NCI-H510A treated with DMSO at 0.1 percent for 48 hours (cell line): ENCODE measurements at places on chromosomes 16 and 17.
A peak's percentile ranks its signal among the peaks of the same experiment; 100 is the strongest.

GRCh38 chr16:79267146-79267545, 333.4 kb downstream of the MAF start:
- no peak for DNase-seq

DNA sequence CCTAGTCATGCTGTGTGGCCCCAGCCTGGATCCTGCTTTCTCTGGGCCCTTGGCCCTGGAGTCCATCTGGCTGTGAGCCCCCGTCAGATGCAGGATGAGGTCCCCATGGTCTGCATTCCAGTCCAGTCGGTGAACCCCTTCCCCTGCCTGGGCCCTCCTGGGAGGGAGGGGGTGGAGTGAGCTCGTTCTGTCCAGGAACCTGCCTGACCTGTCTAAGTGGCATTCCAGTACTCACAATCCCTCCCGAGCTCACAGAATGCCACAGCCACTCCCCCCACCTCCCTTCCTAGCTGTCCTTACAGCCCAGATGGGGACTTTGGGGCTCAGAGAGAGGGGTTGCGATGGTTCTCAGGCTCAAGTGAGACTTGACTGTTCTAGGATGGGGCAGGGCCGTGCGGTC, 15.5 kb downstream of the SPNS2 start:
- DNase-seq: no peak

- DNase-seq: no peak
Observed at GRCh38 chr16:67723151-67723910, 4.2 kb upstream of the GFOD2 start.

GRCh38 chr17:49521471-49522356, 26.6 kb downstream of the NGFR start:
- DNase-seq: no peak

- peak; percentile 33 for DNase-seq
Observed at GRCh38 chr16:57446531-57447185, 527 bp downstream of the CIAPIN1 start.

DNA sequence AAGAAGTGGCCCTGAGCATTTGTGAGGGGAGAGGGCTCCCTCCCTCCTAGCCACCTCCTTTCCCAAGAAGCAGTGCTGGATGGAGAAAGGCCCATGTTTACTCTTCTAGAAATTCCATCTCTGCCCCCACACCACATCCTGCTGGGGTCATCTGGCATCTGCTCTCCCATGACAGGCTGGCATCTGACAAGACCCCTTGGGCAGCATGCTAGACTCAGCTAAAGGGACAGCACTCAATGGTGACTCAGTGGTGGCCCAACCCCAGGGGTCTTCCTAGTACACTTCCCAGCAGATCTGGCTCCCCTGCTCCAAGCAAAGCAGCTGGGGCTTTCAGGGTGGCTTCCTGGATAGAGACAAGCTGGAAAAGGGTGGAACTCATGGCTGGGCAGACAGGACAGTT, 14.4 kb downstream of the SLC38A7 start:
- DNase-seq: no peak

GRCh38 chr16:57689762-57690558, 4.6 kb upstream of the DRC7 start:
- DNase-seq: no peak

DNA sequence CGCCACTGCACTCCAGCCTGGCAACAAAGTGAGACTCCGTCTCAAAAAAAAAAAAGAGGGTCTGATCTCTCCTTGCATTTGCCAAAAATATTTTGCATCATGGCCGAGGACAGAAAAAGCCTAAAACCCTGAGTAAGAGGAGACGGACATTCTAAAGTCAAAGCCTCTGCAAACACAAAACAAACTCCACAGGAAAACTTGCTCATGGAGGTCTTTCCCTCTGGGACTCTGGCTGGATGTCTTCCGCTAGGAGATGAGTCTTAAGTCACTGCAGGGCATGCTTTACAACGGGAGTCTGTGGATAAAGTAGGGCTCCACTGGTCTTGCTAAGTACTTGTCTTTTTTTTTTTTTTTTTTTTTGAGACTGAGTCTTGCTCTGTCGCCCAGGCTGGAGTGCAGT, 74.0 kb downstream of the MRM3 start:
- DNase-seq: no peak

DNA sequence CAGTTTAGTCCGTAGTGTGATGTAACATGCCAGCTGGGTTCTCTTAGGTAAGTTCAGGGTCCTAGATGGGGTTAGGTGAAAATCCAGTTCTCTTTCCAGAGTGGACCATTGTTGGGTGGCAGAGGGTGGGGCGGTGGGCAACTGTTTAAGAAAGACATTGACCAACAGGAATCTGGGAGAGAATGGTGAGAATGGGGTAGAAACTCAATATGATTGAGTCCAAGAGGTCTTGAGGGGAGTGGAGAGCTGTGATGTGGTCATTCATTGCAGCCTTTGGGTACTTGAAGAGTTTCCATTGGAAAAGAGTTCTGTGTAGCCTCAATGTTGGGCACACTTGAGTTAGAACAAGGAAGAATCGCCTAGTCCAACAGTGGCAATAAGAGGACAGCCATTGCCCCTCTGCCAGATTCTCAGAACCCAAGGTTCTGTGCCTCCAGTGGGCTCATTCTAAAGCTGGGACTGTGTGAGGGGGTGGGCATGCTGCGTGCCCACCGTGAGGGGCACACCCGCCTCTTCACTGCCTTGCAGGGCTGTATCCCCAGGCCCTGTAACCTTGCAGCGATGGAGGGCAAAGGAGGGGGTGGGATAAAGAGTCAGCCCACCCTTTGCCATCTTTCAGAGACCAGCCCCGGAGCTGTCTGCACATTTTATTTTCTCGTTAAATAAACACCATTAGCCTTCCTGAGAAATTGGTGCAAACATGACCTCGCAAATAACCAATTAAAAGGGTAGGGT, 208.1 kb downstream of the CCDC182 start:
- no peak for DNase-seq

- DNase-seq: no peak
Observed at GRCh38 chr17:30239089-30239462, 3.6 kb upstream of the SLC6A4 start.

DNA sequence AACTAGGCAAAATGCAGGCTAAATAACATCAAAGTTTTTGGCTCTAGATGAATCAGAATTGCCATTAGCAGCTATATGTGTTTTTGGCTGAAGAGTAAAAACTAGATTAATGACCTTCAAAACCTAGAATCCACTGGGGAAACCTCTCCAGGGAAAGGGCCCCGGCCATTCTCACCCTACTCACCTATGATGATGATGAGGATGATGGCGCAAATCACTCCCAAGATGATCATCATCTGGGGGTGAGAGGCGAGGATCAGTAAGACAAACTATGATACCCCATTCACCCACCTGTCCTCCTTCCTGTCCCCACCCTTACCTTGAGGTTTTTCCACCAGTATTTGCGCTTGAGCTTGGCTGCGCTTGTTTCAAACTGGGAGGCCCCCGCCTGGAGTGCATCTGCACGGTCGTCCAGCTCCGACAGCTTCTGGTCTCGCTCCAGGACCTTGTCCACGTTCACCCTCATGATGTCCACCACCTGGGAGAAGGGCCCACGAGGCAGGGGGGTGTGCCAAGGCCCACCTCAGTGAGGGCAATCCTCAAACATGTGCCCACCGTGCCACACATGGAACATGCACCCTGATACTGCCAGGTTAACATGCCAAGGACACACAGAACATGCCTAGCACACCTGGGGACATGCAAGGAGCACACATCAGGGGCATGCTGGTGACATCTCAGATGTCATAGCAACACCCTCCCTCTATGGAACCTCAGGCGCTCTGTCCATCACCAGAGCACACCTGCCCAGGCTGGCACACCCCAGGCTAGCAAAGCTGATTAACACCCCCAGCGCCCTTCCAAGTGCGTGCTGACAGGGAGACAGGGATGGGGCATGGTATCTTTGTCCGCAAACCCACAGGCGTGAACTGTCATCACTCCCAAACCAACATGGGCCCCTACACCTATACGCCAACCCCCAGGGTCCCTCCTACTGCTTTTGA, 1.2 kb downstream of the VAMP2 start:
- DNase-seq: no peak

GRCh38 chr16:23029733-23030420, 119.4 kb downstream of the USP31 start:
- DNase-seq: no peak

- no peak for DNase-seq
Observed at GRCh38 chr16:3356118-3356517, 429 bp downstream of the OR2C1 start.

DNA sequence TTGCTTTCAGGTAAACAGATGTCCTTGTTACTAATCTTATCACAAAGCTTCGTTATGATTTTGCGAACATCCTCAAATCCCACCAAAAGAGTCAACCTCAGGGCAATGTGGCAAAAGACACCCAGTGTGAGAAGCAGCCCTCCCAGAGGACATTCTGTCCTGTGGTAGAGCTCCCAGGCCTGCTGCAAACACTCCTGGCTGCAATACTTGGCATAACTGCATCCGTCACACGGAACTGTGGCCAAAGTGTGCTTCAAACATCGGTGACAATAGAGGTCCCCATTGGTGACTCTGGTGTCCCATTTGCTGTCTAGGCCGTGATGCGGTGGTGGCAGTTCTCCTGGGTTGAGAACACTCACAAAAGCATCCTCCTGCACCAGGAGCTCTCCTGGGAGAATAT, 29.5 kb downstream of the SMYD4 start:
- no peak for DNase-seq

- no peak for DNase-seq
Observed at GRCh38 chr17:37490638-37491614, 1.2 kb downstream of the DUSP14 start.

DNA sequence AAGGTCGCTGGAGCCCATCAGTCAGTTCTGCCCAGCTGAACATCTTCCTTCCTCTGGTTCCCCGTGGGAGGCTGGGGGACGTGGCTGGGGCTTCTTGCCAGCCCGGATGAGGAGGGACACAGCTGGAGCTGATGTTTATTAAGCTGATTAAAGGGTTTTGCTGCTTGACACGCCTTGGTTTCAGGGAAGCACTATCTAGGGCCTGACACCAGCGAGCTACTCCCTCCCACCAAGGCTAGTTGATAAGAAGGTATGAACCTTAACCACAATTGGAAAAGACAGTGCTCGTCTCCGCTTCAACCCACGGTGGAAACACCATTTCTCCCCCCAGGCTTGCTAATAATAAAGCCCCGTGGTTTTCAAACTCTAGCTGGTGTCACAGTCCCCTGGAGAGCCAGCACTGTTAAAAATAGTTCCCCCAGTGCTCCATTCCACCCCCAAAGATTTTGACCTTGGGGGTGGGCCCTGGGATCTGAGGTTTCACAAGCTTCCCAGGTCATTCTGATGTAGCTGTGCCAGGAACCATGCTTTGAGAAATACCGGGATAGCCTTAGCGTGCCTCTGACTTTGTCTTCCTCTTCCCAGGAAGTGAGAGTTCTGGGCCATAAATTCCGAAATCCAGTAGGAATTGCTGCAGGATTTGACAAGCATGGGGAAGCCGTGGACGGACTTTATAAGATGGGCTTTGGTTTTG, 5.5 kb downstream of the DHODH start:
- DNase-seq: no peak

GRCh38 chr17:69524854-69525253, 110.4 kb downstream of the MAP2K6 start:
- no peak for DNase-seq

- DNase-seq: no peak
Observed at GRCh38 chr17:41256291-41256685, 1.1 kb downstream of the KRTAP9-9 start.

DNA sequence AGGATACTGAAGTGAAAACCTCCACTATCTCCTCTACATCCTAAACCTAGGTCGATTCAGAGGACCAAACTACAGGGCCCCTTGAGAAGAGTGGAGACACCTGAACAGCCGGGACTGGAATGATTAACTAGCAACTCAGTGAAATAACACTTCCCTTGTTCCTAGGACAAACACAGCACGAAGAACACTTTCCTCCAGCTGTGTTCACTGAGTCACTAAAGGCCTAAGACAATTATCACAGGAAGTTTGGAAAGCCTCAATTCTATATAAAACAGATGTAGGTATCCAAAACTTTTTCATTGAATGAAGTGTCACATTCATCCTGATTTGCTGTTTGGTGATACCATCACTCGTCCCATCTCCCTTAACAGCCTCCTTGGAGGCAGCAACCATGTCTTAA, 15.5 kb upstream of the CUEDC1 start:
- no peak for DNase-seq

DNA sequence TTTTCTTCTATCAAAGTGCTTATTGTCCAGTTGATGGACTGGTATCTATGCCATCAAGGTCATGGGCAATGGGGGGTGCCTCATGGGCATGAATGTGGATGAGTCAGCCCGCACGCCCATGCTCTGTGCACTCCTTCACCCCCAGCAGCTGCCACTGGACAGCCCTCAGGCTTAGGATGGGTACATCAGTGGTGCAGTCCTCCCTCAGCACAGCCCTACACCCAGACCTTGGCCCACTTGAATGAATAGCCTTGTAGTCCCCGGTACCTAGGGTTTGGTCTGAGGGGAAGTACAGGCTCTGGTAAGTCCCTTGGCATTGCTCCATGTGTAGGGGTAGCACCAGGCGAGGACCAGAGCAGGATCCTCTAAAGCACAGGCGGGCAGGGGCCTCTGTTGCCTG, 10.4 kb upstream of the GNA13 start:
- no peak for DNase-seq

DNA sequence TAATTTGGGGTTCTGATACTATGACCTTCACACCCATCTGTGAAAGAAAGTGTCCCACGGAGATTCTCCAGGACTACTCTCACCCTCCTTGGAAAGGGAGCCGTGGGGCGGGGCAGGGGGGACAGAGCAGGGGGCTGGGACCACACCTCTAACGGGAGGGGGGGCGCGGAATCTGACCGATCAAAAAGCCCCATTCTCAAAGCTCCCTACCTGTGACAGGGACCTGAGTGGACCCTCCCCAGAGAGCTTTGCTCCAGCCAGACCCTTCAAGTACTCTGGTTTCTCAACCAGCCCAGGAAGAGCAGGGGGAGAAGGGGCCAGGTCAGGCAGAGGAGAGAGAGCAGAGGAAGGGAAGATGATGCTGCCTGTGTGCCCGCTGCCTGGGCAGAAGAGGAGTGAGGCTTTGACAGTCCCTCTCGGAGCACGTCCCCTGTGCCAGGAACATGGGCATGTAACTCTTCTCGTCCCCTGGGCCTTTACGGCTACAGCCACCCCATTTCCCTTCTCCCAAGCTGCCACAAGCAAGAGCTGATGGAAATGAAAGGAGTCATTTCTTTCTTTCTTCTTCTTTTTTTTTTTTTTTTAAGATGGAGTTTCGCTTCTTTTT, 682 bp downstream of the XAF1 start:
- DNase-seq: no peak

- no peak for DNase-seq
Observed at GRCh38 chr17:18191236-18191667, 7.6 kb downstream of the ALKBH5 start.
